Lung (tissue), 17 donors: ENCODE measurements at places on chromosomes 11 and 22. TPM values are rescaled to one million over a fixed set of nuclear protein-coding genes. Genes with fewer than 3 reads are reported as not detected.

DNA sequence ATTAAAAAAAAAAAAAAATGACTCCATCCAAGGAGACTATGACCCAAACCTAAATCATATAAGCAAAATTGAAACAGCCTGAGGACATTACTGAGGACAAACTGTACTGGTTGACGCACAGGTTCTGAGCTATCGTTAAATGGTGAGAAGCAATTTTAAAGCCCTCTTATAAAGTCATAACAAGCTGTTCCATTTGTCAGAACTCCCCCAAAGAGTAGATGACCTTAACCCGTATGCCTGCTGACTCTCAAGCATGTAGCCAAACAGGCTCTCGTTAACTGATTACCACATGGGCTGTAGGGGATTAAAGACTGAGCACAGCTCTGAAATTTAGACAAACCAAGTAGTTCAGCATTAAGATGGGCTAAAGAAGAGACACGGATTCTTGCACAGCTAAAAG is 2.2 kb downstream of the CRYAB start:
- no peak for DNase-seq

GRCh38 chr11:85939099-85940015 is 84.2 kb downstream of the CCDC83 start:
- no peak for DNase-seq

DNA sequence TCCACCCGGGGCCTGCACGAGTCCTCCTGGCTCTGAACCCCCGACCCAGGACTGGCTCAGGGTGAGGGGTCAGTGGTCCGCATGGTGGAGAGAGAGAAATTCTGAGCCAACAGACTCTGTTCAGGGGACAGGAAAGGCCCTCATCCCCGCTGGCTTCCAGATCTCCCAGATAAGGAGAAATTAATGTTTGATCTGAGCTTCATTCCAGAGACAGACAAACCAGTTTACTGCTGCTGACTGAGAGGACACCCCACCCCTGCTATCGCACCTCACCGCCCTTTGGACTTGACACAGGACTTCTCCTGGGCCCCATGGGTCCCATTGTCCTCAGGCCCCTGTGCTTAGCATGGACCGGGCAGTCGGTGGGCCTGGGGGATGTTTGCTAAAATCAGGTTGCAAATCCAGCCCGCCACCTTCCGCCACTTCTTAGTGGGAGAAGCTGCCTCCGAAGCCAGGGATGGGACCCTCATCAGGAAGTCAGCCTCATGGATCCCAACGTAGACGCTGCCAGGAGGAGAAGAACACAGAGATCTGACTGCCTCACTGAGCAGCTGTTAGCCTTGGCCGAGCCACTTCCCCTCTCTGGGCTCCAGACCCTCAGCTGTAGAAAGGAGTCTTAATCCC is 11.2 kb upstream of the UPK3A start:
- DNase-seq, result no peak

The KIRREL3 gene
- 0.71 TPM for total RNA-seq

DNA sequence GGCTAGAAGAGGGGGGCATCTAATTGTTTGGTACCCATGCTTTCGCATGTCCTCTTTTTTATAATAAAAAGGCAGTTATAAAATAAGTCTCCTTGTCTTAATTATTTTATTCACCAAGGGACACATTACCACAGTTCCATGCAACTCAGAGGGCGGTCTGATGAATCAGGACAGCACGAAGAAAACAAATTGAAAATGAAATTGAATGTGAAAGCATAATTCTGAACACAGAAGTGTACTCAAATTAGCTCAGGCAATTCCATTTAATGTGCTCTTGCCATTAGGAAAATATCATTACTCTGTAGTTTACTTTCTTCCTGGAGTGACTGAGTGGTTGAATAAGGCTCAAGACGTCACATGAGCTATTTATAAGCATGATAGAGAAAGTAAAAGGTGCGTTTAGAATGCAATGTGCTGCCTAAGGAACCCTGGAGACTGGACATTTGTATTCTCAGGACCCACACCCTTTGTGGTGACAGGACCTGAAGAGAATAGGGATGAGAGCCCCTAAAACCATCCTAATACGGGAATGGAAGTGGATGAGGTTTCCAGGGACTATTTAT is 59.6 kb downstream of the MTNR1B start:
- no peak for DNase-seq

The LMO1 gene
- 0.34 TPM for total RNA-seq

GRCh38 chr11:33445761-33446161 is 188.6 kb downstream of the HIPK3 start:
- DNase-seq, result peak; percentile 28

The MGAT3 gene
- total RNA-seq, result 19.4 TPM

DNA sequence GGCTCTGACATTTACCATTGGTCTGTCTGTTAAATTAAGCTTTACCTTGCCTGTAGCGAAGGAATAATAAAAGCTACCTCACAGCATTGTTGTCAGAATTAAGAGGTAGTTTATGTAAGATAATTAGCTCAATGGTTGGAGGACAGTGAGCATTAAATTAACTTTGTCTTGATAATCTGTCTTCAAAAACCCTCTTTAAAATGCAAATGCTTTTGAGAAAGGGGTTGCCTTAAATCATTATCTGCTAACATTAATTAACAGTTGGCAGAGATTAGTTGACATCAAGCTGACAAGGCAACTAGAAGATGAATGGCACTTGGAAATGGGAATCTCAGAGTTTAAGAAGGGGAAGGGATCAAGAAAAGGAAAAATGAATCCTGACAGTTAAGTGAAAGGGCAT is 761.1 kb upstream of the ARHGAP42 start:
- DNase-seq, result no peak

The RIMBP3C gene
- not detected for total RNA-seq

DNA sequence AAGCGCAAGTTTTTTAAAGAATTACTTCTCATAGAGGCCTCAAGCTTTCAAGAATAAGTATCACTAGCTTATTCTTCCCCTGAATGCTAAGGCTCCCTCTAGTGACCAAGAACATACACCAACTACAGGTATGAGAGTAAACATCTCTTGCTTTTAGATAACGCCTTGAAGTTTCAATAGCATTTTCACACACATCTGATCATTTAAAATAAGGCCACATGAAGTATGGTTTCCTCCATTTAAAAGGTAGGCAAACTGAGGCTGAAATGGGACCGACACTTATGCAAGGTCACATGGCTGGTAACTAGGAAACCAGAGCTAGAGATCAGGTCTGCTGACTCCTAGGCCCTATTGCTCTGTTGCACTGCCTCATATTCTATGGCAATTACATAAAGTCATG is 66.5 kb downstream of the CCDC34 start:
- peak; percentile 40 for DNase-seq

GRCh38 chr11:118939404-118939915 is 13.7 kb upstream of the BCL9L start:
- no peak for DNase-seq

The CASP5 gene
- 2.1 TPM for total RNA-seq

GRCh38 chr11:30155428-30155827 is 75.4 kb upstream of the FSHB start:
- peak; percentile 85 for DNase-seq

The LPXN gene
- 31.3 TPM for total RNA-seq

DNA sequence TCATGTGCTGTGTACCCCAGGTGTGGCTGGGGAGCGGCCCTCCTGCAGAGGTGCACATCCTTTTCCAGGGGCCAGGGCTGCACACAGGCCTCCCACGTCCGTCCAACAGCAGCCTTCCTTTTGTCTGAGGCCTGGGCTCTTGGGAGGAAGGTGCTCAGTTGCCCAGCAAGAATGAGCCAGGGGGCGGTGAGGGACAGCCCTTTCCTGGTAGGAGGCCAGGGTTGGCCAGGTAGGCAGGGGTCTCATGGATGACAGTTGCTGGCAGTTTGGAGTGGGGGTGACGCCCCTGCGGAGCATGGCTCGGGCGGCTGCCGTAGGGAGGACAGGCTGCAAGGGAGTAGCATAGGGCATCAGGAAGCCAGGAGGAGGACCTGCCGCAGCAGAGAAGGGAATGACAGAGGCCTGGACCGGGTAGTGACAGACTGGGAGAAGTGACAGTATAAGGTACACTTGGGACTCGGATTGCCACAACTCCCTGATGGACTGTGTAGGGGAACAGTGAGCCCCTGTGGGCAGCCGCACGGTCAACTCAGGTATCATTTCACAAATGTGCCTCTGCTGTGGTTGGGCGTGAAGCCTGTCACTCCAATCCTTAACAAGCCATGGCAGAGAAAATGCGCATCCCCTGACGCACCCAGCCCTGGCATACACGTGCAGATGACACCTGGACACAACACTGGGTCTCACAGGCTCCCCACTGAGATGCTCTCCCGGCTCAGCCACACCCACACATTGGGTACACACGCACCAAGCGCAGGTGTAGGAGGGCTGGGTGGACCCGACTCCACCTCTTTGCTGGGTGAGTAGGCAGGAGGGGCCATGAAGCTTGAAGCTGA is 79.7 kb downstream of the DGCR2 start:
- no peak for DNase-seq

GRCh38 chr11:76267556-76267955 is 61.3 kb upstream of the WNT11 start:
- DNase-seq, result peak; percentile 56

The PLAAT5 gene
- total RNA-seq, result 1.1 TPM

GRCh38 chr11:58762284-58763119 is 30.8 kb upstream of the GLYAT start:
- no peak for DNase-seq

DNA sequence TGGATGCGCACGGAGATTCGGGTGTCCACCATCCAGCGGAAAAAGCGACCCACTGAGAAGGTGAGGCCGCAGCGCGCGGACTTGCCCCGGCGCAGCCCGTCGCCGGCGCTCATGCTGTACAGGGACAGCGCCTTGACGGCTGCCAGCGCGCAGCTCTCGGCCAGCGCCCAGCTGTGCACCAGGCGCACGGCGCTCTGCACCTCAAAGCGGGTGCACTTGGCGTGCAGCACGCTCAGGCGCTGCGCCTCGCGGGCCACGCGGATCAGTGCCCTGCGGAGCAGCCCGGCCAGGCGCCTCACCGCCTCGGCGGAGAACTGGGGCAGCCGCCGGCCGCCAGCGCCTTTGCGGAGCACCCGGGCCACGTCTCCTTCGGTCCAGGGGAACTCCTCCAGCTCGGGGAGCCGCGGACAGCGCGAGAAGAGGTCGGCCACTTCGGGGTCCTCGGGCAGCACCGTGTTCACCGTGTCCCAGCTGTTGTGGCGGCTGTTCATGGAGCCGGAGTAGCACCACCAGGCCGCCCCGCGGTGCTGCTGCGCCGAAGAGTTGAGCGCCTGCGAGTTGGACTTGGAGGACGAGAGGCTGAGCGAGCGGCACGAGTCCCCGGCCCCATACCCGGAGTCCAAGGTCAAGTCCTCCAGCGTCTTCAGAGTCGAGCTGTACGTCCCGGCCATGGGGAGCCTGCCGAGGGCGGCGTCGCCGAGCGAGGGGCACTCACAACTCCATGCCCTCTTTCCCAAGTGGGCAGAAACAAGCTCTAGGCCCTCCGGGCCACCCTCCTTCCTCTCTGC is 703 bp downstream of the ABTB2 start:
- peak; percentile 62 for DNase-seq

DNA sequence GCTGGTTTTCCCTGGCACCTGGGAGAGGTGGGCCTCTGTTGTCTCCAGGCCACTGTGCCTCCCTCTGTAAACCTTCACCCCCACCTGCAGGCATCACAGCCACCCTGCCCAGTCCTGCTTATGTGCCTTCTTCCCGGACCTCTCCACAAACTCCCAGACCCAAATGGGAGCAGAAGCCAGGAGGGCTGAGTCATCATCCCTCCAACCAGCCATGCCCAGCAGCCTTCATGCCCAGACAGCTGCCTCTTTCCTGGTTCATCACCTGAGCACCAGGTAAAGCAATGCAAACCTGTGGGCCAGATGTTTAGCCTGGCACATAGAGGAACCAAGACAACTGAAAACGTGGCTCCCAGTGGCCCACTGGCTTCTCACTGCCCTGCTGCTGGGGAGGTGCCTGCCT is 2.1 kb upstream of the TMPRSS4 start:
- DNase-seq, result no peak

The KRTAP5-10 gene
- not detected for total RNA-seq

The OR5M3 gene
- total RNA-seq, result not detected

The ENTHD1 gene
- total RNA-seq, result 0.15 TPM

DNA sequence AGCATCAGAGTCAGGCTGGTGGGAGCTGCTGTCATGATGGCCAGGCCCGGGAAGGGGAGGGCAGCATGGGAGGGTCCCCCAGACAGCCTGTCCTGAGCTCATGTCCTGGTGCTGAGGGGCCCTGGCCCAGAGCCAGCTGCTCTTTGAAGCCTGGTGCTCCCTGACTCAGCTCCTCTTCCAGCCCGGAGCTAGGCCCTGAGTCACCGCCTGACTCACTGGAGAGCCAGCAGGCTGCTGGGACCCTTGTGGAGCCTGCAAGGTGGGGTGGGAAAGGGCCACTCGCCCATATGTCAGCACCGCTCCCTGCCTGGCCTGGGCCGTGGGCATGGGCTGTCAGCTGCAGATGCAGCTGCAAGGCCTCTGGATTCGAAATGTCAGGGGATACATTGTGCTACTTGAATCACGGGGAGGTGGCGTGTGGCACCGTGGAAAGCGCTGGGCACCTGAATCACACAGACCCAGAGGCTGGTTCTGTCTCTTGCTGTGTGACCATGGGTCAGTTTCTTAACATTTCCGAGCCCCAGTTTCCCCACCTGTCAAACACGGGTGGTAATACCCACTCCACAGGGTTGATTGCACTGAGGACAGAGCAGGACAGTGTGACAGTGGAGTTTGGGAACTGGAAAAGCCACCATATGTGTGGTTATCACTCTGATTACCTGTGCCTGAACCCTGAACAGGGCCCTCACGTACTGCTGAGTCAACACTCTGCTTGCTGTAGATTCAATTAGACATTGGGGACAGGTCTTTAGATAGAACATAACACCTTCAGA is 4.4 kb downstream of the CACNA1I start:
- DNase-seq, result no peak

DNA sequence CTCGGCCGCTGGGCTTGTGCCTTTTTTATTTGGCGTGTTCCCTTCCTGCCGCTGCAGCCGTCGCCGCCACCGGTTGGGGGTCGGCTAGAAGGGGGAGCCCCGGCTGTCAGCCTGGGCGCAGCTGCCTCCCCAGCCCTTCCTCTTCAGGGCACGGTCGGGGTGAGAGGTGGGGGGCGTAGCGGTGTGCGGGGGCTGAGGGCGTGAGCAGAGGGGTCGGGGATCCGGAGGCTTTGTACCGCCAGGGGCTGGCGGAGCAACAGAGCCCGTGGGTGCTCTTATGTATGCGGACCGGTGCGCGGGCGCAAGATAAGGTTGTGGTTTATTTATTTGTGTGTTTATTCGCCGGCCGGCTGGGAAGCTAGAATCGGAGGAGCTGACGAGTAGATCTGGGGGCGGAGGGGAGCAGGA is 477 bp downstream of the ZBTB16 start:
- DNase-seq, result no peak

- DNase-seq, result peak; percentile 90
Observed at GRCh38 chr22:31036671-31037550, 44.2 kb upstream of the SMTN start.

GRCh38 chr11:60498853-60499252 is 6.3 kb downstream of the MS4A12 start:
- DNase-seq, result no peak
